ENCODE measurements at places on chromosomes 3 and 15.

- no peak for DNase-seq
Observed at GRCh38 chr3:118137778-118138177, 896.9 kb downstream of the IGSF11 start.

- no peak for DNase-seq
Observed at GRCh38 chr3:175489406-175489805, 630.3 kb downstream of the NAALADL2 start.

DNA sequence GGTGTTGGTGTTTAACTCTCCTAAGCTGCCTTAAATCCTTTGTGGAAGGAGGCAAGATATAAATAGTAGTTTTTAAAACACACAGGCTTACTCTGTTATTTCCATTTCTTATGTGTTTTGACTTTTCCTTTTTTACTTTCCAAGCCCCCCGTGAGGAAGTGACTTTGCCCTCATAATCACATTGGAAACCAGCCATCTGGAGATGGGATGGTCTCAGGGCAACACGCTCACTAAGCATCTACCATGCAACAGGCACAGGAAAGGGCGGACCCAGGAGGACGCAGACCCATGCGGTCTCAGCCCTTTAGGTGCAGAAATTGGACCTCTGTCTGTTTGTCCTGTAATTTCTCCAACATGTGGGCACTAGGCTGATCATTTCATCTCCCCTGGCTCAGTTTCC lies 115.7 kb downstream of the PDZRN3 start:
- no peak for DNase-seq

DNA sequence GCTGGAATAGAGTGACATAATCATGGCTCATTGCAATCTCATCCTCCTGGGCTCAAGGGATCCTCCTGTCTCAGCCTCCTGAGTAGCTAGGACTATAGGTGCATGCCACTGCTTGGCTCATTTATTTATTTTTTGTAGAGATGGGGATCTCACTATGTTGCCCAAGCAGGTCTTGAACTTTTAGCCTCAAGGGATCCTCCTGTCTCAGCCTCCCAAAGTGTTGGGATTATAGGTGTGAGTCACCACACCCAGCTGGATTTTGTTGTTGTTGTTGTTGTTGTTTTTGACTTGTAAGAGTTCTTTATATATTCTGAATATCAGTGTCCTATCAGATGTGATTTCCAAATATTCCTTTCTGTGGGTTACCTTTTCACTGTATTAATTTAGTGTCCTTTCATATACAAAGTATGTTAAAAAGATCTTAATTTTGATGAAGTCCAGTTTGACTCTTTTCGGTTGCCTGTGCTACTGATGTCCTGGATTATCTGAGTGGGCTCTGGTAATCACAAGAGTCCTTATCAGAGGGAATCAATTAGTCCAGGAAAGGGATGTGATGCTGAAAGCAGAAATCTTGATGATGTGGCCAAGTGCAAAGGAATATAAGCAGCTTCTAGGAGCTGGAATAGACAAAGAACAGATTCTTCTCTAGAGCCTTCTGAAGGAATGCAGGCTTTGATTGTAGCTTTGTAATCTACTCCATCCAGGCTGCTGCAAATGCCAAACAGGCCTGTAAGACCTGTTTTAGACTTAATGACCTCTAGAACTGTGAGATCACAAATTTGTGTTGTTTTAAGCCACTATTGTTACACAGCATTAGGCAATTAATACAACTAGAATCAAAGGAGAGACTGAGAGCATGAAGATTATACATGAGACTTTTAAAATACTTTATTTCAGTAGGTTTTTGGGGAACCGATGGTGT lies 30.2 kb downstream of the NCK1 start:
- peak; percentile 16 for DNase-seq

GRCh38 chr3:184919651-184920050 lies 107.7 kb downstream of the VPS8 start:
- no peak for DNase-seq

DNA sequence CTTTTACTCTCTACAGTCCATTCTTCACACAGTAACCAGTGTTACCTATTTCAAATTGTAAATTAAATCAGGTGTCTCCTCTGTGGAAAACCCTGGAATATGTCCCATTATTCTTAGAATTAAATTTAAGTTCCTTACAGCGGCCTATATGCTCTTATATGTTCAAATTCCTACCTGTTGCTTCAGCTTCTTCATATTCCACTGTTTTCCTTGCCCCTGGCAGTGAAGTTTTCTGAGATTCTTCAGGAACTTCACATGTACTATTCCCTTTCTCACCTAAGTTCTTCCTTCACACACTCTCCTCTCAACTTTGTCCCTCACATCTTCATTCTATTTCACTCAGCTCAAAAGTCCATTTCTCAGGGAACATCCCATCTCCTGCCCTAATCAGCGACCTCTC lies 68.8 kb downstream of the IL1RAP start:
- no peak for DNase-seq

All from dermis microvascular lymphatic vessel endothelial cell (primary cell).